ENCODE measurements at places on chromosomes 11 and 22.

DNA sequence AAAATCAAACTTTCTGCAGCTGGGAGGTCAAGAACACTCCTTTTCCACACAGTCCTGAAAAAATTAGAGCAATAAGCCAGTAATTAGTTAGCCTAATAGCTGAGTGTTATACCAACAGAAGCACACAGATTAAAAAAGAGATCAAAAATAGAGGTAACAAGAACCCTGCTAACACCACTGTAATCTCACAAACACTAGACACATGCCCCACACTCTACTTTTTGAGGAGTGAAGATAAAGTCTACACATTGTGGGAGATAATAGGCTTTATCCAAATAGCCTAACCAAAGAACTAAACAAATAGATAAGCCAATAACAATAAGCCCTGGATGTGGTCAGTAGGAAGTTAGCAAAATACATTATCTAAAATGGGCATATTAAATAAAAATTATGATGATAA, 372.7 kb upstream of the ANO5 start:
- no peak for DNase-seq

- DNase-seq = peak; percentile 60
These were observed 54.1 kb upstream of the ARHGAP42 start for GRCh38 chr11:100632941-100633452.

- DNase-seq = peak; percentile 22
These were observed 73.2 kb downstream of the KIAA1671 start for GRCh38 chr22:25025491-25026400.

- no peak for DNase-seq
These were observed 7.5 kb downstream of the FXYD6 start for GRCh38 chr11:117868815-117869561.

- DNase-seq = no peak
These were observed 20.3 kb downstream of the PPP2R1B start for GRCh38 chr11:111745719-111746504.

Data from H4 (cell line).